Hindlimb muscle (tissue), 1 donor: ENCODE measurements at places on chromosomes 4 and X. TPM values are rescaled to one million over a fixed set of nuclear protein-coding genes. Genes with fewer than 3 reads are reported as not detected.

DNA sequence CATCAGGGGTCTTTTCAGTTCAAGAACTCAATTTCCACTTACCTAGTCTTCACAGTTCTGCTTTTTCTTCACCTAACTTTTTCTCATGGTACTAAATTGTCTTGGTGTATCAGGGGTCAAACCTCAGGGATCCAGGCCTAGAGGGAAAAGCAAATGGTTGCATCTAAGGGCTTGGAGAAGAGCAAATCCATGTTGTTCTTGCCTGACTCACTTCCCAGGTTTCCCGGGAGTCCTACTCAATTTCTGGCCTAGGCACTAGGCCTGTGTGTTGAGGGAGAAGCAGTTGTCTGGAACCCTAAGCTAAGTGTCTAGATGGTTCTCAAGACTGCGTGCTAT is 191.9 kb upstream of the STK26 start:
- no peak for DNase-seq

BLTP1 gene
- polyA plus RNA-seq: 42.5 TPM

SMPX gene
- polyA plus RNA-seq: 250 TPM

DNA sequence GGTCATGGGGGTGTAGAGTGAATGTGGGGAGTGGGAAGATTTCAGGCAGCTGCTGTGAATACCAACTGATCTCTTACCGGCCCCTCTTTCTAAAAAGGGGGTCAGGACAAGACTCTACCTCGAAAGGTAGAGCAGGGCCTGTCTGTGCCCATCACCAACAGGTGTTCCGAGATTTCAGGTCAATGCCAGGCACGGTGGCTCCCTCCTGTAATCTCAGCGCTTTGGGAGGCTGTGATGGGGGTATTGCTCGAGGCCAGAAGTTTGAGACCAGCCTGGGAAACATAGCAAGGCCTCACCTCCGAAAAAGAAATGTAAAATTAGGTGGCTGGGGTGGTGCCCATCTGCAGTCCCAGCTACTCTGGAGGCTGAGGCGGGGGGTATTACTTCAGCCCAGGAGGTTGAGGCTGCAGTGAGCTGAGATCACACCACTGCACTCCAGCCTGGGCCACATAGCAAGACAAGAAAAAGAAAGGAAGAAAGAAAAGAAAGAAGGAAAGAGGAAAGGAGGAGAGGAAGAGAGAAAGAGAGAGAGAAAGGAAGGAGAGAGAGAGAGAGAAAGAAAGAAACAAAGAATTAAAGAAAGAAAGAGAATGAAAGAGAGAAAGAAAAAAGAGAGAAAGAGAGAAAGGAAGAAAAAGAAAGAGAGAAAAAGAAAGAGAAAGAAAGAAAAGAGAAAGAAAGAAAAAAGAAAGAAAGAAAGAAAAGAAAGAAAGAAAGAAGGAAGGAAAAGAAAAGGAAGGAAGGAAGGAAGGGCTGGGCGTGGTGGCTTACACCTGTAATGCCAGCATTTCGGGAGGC is 50.1 kb downstream of the CRLF2 start:
- no peak for DNase-seq

- no peak for DNase-seq
Measured at GRCh38 chrX:69182818-69183380, 17.6 kb upstream of the PJA1 start.

DNA sequence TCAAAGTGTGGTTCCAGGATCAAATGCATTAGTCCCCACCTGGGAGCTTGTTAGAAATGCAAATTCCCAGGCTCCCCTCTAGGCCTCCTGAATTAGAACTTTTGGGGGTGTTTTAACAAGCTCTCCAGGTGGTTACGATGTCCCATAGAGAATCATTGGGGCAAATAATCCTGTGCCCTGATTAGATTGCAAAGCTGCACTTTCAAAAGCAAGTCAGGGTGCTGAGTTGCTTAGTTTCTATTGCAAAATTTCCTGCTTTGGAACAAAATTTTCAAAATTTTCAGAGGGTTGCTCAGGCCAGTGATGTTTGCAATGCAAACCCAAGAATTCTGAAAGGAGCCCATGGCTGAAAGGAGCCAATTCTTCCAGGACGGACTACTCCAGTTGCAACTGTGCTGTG is 71.0 kb downstream of the MGST2 start:
- no peak for DNase-seq

- DNase-seq: no peak
Measured at GRCh38 chr4:122674371-122674770, 53.5 kb upstream of the IL21 start.

DNA sequence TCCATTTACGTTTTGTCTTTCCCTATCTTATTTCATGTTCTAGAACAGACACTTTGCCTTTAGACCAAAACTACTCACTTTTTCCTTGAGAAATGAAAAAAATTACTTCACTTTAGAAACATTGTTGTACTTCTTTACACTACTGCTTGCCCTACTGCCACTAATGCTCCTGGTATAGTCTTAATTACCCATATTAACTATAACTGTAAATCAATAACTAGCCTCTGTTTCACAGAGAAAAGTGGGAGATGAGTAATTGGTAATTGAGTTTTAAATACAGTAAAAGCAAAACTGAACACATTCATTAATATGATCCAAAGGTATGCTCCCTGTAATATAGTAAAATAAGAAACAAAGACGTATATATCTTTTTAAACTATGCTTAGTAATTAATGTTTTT is 111.1 kb upstream of the JADE1 start:
- DNase-seq: no peak

GRCh38 chrX:136708348-136708747 is 60.4 kb downstream of the CD40LG start:
- DNase-seq: no peak

KCNE5 gene
- 82.6 TPM for polyA plus RNA-seq

DNA sequence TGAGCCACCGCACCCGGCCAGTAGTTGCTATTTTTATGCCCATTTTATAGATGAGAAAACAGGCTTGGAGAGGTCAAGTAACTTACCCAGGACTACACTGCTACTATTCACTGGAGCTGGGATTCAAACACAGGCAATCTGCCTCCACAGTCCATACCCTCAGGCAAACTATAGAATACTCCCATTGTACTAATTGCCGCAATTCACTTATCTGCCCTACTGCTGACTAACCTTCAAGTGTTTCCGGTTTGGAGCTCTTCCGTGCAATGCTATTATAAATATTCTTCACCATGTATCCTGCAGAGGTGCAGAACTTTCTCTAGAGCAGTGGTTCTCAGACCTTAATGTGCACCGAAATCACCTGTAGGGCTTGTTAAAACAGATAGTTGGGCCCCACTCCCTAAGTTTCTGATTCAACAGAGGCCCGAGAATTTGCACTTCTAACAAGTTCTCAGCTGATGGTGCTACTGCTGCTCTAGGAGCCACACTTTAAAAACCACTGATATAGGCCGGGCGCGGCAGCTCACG is 1.9 kb upstream of the G3BP2 start:
- DNase-seq: no peak

UGT2B28 gene
- polyA plus RNA-seq: not detected

DNA sequence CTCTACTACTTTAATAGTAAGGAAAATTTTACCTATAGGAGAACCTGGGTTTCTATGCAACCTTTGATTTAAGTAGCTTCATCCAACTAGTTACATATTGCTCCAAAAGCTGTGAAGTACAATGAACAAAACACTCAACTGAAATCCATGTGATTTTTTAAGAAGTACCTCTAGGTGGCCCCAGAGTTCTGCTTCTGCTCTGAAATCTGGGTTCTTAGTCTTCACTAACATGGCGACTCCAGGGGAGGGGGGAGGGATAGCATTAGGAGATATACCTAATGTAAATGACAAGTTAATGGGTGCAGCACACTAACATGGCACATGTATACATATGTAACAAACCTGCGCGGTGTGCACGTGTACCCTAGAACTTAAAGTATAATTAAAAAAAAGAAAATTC is 73.4 kb upstream of the MAGEB2 start:
- DNase-seq: no peak

DNA sequence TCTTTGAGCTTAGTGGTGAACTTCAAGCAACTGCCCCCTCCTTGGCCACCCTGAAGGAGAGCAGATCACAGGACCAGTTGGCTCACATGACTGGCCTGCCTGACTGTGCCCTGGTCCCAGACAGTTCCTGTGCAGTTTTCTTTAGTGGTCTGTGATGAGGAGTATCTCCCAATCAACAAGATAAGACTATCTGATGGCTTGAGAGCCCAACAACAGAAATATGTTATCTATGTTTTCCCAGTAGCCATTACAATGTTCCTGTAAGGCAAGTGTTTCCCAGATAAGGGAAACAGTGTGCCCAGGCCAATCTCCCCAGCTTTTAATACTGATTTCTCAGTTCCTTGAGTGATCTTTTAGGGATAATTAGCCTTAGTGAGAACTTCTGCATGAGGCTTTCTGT is 14.2 kb upstream of the TIMM8A start:
- DNase-seq: no peak
